Epithelial cell of proximal tubule (primary cell): ENCODE measurements at places on chromosomes 5 and 9. TPM values are rescaled to one million over a fixed set of nuclear protein-coding genes. Genes with fewer than 3 reads are reported as not detected.

DNA sequence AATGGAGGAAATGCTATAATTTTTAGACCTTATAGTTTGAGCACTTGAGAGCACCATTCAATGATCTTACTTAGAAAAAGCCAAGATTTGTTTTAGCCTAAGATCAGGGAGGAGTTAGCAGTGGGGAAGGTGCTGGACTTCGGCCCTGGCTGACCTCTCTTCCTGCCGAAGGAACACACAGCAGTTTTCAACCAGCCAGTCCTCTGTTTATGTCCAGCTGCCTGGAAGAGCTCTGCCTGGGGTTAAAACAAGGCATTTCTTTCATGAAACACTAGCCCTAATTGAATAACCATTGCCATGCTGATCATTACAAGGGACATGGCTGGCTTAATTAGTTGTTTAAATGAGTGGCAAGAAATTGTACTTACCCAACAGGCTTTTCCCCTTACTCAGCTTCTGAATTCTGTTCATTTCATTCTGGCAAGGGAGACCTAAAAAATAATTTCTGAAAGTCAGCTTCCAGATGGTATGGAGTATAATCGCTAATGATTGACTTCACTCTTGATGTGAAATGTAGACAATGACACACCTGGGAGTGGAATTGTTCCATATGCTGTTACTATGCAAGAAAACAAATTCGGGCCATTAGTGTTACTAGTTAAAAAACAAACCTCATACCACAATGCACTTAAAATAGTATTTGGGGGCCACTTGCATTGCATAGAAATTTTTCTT, 514.2 kb downstream of the SPOCK1 start:
- no peak for DNase-seq

The SLC9A3 gene
- 1.3 and 3.2 TPM in 2 replicates for total RNA-seq

The ARAP3 gene
- 7.1 and 11.3 TPM in 2 replicates for total RNA-seq

- no peak for DNase-seq
These were observed 286.4 kb upstream of the CDH12 start for GRCh38 chr5:23139338-23140171.

DNA sequence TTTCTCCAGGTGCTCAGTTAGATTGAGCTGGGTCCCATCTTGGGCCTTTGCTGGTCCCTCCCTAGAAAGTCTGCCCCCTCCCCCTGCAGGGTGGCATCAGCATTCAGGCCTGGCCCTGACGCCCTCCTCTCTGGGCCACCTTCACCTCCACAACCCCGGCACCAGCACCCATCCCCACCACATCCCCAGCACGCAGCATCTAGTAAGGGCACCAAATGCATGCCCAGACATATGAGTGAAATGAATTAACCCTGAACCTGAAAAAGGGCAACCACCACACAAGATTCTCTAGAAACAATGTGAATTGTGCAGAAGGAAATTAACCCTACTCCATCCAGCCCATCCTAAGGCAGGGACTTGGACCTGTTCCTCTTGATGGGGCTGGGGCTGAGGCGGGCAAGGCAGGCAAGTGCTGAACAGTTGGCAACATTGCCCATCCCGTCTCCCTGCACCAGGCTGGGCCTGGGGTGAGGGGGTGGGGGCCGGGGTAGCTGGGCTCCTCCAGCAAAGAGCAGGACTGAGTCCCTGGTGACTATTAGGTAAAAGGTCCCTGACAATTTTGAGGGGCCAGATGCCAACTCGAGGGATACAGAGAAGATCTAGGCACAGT, 125.9 kb downstream of the KCNIP1 start:
- DNase-seq: no peak

- DNase-seq: no peak
These were observed 58.0 kb upstream of the PDE8B start for GRCh38 chr5:77152441-77152840.

DNA sequence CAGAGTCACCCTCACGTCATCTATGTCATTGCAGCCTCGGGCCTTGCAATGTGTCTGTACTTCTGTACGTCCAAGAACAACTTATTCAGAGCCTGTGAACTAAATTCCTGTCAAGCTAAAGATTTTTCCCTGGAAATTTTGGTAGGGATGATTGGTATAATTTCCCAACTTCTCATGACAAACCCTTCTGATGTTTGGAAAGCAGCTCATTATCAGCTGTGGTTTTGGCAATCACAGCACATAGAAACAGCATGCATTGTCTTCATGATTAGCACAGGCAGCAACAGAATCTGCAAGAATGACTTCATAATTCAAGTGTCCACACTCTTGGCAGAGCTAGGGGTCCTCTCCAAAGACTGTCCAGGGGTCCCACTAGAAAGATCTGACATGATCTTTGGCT, 49.5 kb downstream of the APBA1 start:
- DNase-seq: no peak

DNA sequence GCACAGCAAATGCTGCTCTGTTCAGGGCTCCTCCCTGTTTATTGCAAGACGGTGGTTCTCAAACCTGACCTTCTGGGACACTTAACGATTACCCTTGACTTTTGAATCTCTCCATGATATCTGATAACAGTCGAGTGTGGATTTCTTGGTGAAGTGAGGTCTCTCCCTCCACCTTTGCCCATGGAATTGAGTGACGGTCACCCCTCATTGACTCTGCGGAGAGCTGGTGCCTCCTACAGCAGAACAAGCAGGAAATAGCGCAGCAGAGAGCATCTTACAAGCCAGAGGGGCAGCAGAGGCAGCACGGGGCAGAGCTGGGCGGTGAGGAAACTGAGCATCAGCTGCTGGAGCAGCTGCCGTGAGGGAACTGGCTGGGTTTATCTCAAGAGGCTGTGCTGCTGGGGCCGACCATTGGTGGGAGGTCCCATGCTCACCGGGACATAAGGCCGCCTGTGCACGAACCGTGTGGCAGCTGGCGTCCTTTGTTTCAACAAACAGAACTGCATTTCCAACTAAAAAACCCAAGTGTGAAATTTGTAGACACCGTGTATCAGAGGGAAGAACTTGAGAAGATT, 189.8 kb downstream of the MTRR start:
- DNase-seq: no peak

- DNase-seq: no peak
These were observed 85.1 kb upstream of the LRRTM2 start for GRCh38 chr5:138960145-138960692.

The MYOZ3 gene
- total RNA-seq: 2.2 and 3.6 TPM in 2 replicates

The ST6GALNAC4 gene
- 27.4 and 28.2 TPM in 2 replicates for total RNA-seq

The SUSD3 gene
- 1.4 and 2.9 TPM in 2 replicates for total RNA-seq

The INSL4 gene
- total RNA-seq: not detected in 2 replicates

DNA sequence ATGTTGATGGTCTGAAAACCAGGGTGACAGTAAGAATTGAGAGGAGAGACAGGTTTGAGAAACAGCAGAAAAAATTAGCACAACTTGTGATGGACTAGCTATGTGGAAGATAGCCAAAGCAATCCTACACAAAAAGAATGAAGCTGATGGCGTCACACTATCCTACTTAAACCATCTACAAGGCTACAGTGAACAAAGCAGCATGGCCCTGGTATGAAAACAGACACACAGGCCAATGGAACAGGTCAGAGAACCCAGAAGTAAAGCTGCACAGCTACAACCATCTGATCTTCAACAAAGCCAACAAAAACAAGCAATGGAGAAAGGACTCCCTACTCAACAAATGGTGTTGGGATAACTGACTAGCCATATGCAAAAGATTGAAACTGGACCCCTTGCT, 7.5 kb upstream of the UBE2R2 start:
- DNase-seq: no peak

DNA sequence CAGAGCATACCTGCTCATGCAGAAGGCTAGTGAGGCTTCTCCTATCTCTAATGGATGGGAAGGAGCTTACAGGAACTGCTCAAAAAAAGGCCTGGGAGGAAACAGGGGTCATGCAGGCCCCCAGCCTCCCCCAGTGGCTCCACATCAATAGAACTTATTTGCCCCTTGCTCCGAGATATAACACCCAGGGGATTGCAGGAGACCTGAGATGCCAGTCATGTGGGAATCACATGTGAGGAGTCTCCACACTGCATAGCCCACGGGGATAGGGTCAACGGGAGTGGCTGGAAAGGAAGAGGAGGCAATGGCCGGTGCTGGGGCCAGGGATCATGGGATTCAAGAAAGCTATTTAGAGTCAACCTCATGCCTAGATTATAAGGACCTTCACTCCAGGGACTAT, 76.2 kb downstream of the NRG2 start:
- no peak for DNase-seq

- no peak for DNase-seq
These were observed 783 bp upstream of the ZFR start for GRCh38 chr5:32445287-32445758.

The PLEKHG4B gene
- 3.5 and 4.3 TPM in 2 replicates for total RNA-seq

DNA sequence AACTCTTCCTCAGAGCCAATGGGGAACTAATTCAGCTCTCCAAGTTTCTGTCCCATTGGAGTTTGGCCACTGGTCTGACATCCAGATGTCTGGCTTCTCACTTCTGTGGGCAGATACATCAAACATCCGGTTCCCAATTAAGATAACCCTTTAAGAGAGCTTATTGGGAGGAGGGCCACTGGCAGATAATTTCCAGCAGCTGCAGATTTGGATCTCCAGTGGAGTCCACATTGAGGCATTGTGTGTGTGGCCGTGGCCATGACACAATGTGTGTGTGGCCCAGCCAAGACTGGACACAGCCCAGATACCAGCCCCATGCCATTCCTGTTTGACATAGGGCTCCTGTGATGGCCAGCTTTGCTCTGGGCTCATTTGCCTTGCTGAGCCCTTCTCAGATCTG, 110.5 kb upstream of the MAP1B start:
- no peak for DNase-seq

GRCh38 chr9:2624051-2624682, 2.6 kb downstream of the VLDLR start:
- DNase-seq: no peak

The BAAT gene
- total RNA-seq: 0.07 TPM in 1 of 2 replicates, not detected in the other

The SLC26A2 gene
- 10.3 and 11.9 TPM in 2 replicates for total RNA-seq

GRCh38 chr9:119853126-119853525, 483.9 kb upstream of the BRINP1 start:
- DNase-seq: no peak

The CREBRF gene
- total RNA-seq: 1.8 and 2.8 TPM in 2 replicates

The RELL2 gene
- total RNA-seq: 3.3 and 10.3 TPM in 2 replicates

The SLC36A3 gene
- not detected in 2 replicates for total RNA-seq

The SPATA31A1 gene
- total RNA-seq: not detected in 2 replicates

GRCh38 chr5:168600409-168600808, 21.2 kb upstream of the PANK3 start:
- DNase-seq: no peak

- no peak for DNase-seq
These were observed 24.9 kb downstream of the VAV2 start for GRCh38 chr9:133967024-133967741.

- no peak for DNase-seq
These were observed 7.8 kb downstream of the GZMA start for GRCh38 chr5:55110217-55110616.

- no peak for DNase-seq
These were observed 53.0 kb upstream of the SIMC1 start for GRCh38 chr5:176185133-176185733.

The RMRP gene
- 3,154 and 10,636 TPM in 2 replicates for total RNA-seq

- DNase-seq: no peak
These were observed 64.3 kb downstream of the CSNK1A1 start for GRCh38 chr5:149486726-149487635.

GRCh38 chr9:129626625-129627284, 792 bp downstream of the NTMT1 start:
- DNase-seq: no peak

The PRSS3 gene
- 2.7 and 5.7 TPM in 2 replicates for total RNA-seq

DNA sequence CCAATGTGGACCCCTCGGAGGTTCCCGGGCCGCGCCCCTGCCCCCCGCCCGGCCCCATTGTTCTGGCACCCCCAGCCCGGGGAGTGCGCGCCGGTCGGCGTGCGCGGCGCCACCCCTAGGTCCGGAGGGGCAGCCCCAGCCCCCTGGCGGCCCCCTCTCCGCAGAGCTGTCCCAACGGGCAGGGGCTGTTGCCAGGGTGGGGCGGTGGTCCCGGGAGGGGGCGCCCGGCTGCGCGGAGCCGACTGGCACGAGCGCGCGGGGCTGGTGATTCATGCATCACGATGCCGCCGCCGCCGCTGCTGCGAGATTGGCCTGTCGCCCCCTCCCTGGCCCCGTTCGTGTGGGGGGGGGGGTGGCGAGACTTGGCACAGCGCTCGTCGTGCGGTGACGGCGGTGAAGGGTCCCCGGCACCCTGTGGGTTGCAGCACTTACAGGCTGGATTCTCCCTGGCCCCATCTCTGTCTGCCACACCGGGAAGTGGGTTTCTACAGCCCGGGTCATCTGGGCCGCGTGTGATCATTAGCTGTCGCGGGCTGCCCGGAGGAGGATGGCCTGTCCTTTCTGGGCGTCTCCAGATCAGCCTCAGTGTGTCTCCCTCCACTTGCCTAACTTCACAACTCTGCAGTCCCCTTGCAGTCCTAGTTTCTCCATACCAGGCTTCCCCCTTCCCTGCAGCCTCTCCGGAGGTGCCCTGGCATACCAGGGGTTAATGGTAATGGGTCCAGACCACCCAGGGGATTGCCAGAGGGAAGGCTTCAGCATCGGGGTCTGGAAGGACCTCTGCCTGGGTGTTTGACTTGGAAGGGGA, 858 bp downstream of the NCS1 start:
- no peak for DNase-seq

GRCh38 chr5:126812199-126812570, 35.2 kb downstream of the LMNB1 start:
- DNase-seq: no peak

DNA sequence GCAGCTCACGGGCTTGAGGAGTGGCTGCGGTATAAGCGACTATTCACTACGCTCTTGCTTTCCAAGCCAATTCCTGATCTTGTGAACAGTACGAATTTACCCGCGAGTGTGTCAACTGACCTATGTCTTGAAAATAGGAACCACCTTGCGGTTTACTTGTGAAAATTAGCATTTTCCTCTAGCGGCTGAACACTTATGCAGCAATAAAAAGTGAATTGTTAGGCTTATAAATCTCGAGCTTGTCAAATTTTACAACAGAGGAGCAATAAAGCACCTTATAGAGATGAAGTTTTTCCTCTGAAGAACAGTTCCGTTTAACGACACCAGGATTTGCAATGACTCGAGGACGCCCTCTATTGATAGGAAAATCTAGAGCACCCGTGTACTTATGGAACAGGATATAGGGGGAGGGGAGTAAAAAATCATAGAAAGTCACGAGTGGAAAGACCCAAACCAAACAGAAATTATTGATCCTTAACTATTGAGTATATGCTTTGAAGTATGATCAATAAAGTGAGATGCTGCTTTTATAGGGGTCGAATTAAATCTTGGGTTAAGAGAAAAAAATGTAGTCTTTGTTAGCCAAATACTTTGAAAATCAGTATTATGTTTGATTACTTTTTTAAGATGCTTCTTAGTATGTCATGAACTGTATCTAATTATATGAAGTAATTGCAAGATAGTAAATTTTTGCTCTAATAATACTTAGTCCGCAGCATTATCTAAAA, 1.9 kb upstream of the RGMB start:
- DNase-seq: peak; percentile 79
